ENCODE measurements at places on chromosomes 11 and 22.
A peak's percentile ranks its signal among the peaks of the same experiment; 100 is the strongest.

DNA sequence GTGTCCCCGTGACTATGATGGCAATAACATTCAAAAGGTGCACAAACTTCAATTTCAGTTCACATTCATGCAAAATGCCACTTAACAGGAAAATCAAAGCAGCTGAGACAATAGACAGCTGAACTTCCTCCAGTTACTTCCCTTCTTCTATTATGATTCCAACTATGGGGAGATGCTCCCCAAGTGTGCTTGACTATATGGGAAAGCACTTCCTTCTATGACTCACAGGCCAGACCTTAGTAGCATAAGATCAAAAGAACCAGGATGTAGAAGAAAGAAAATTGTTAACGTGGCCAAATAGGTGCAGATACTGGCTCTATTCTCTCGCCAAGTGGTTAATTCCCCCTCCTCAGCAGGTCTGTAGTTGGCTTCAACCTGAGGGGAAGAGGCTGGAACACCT is 7.8 kb upstream of the FAT3 start:
- DNase-seq, result no peak

- DNase-seq, result no peak
Observed at GRCh38 chr22:36246718-36247117, 6.2 kb upstream of the APOL1 start.

- DNase-seq, result no peak
Observed at GRCh38 chr22:31286360-31287255, 5.7 kb downstream of the PIK3IP1 start.

DNA sequence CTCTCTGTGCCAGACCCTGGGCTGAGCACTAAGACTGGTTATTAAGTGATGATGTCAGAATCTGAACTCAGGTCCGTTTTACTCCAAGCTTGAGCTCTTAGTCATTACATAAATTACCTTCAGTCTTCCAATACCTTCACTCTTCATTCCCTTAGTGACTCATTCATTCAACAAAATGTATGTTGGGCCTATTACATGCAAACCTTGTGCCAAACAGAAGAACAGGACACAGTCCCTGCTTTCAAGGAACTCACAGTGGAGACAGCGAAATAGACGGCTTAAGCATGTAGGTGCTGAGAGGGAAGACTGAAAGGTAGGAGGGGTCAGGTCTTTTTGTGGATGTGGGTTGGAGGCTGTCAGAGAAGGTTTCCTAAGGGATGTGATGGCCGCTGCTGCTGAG is 3.3 kb downstream of the KCTD14 start:
- DNase-seq, result peak; percentile 43

GRCh38 chr11:128098781-128099180 is 488.6 kb downstream of the ETS1 start:
- DNase-seq, result no peak

DNA sequence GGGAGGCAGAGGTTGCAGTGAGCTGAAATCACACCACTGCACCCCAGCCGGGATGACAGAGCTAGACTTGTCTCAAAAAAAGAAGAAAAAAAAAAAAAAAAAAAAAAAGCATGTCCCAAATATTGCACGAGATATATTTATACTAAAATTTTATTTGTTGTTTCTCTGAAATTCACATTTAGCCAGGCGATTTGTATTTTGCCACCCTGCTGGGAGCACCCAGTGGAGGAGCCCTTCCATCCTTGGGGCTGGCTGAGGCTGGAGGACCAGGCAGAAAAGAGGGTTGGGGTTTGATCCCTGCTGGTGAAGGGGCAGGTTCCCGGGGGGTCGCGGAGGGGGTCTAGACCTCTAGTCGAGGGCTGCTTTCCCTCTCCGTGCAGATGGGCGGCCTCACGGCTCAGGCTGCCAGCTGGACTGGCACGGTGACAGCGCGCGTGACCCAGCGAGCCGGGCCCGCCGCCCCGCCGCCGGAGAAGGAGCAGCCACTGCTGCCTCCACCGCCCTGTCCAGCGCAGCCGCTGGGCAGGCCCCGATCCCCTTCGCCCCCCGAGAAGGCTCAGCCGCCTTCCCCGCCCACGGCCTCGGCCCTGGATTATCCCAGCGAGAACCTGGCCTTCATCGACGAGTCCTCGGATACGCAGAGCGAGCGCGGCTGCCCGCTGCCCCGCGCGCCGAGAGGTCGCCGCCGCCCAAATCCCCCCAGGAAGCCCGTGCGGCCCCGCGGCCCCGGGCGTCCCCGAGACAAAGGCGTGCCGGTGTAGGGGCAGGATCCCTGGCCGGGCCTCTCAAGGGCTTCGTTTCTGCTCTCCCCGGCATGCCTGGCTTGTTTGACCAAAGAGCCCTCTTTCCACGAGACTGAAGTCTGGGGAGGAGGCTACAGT is 952 bp upstream of the CATSPERZ start:
- no peak for DNase-seq

GRCh38 chr11:32511926-32512325 is 71.7 kb upstream of the EIF3M start:
- DNase-seq, result no peak

DNA sequence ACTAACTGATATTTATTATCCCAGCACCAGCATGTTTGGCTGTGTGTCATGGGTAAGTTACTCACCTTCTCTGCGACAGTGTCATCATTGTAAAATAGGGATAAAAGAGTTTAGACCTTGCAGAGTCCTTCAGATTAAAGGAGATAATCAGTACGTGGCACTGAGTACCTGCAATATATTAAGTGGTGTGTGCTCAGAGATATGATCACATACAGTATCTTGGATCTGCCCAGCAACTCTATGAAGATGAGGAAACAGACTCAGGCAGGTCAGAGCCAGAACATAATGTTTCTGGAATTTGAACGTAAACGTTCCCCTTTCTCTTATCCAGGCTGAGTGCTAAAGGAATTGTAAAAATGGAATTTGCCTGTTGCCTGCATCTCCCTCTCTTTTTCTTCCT is 46.9 kb upstream of the ELF5 start:
- no peak for DNase-seq

- peak; percentile 13 for DNase-seq
Observed at GRCh38 chr22:38569181-38569971, 607 bp downstream of the DMC1 start.

- DNase-seq, result peak; percentile 32
Observed at GRCh38 chr11:34395916-34396550, 38.2 kb upstream of the ABTB2 start.

- DNase-seq, result no peak
Observed at GRCh38 chr11:43690929-43691725, 10.6 kb downstream of the HSD17B12 start.

DNA sequence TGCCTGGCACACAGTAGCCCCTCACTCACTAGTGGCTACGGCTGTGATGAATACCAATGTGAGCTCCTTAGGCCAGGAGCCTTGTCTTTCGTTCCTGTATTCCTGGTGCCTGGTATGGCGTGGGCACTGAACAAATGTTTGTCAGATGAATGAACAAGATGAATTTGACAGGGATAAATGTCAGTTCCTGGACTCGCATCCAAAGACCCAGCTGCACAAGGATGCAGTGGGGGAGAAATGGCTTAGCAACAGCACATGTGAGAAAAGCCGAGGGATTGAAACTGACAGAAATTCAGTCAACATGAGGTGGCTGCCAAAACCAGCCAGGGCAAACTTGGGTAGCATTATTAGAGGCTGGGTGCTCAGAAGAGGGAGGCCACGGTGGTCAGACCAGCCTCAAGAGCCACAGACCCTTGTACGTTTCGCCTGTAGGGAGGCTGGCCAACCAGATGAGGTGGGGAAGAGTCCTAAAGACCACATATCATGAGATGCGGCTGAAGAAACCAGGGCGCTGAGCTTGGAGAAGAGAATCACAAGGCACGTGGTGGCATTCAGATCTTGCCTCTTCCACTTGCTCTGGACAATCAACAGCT is 7.7 kb upstream of the SLC22A8 start:
- no peak for DNase-seq

DNA sequence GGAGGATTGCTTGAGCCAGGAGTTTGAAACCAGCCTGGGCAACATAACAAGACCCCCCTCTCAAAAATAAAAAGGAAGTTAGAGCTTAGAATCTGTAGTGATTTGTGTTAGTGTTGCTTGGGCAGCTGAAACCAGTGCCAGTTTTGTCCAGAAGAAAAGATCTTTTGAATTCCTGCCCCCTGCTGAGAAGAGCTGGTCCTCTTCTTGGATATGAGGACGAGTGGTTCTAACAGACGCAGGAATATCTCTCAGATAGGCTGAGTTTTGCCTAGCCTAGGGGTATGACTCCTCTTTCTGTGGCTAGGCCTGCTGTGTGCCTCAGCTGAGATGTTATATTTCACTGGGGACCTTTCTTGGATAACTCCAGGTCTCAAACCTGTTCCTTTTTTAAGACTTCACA is 102.8 kb downstream of the STIM1 start:
- DNase-seq, result no peak

- no peak for DNase-seq
Observed at GRCh38 chr22:41828516-41828915, 4.4 kb upstream of the SREBF2 start.

- DNase-seq, result no peak
Observed at GRCh38 chr11:15471895-15472799, 357.4 kb downstream of the INSC start.

- DNase-seq, result no peak
Observed at GRCh38 chr22:38304526-38304925, 12.7 kb downstream of the CSNK1E start.

DNA sequence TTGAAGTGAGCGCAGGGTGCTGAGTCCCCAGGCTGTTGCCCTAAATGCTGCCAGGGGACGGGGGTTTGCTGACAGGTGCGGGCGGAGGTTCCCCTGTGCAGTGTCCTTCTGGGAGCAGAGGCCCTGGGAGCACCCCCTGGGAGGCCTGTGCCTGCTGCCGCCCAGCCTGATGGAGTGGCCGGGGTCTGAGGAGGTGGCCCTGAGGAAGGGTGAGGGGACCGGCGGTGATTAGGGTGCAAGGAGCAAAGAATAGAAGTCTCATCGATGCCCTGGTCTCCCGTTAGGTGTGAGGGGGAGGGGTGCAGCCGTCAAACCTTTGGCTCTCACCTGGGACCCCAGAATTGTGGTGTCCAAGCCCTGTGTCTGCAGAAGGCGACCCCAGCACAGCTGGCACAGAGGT is 1294.7 kb downstream of the BRD1 start:
- DNase-seq, result no peak

DNA sequence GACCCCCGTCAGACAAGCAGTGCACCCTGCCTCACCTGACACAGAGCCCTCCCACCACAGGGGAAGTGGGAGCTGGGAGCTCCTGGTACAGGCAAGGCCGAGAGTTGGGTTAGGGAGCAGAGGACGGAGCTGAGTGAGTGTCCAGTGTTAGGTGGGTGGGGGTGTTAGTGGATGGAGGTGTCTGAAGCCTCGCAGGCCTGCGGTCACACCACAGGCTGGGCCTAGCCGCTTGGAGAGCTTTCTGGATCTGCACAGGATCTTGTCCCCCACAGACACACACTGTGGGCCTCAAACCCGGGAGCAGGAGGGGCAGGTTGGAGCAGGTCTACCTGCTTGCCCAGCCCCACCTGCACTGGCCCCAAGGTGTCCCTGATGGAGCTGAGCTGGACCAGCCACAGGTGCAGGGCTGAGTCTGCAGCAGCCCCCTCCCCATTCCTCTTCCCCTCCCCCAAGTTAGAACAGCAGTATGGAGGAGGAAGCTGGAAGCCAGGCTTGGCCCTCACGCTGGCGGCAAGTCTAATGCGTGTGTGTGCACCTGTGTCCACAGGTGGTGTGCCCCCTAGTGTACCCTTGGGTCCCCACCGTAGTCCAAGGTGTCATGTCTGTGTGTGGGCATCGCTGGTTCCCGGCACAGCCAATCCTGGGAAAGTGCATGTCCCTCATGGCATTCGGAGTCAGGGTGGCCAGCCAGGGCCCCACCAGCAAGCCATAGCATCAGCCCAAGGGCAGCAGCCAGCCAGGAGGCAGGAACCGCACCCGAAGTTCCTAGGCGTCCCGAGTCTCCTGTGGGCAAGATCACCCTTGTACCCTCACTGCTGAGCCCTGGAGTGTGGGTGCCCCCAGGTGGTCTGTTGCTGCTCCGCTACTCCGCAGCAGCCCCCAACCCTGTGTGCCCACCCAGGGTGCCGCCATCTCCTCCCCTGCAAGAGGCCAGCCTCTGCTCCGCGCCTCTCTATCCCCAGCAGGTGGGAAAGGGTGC is 2.0 kb upstream of the GATD1 start:
- DNase-seq, result no peak

DNA sequence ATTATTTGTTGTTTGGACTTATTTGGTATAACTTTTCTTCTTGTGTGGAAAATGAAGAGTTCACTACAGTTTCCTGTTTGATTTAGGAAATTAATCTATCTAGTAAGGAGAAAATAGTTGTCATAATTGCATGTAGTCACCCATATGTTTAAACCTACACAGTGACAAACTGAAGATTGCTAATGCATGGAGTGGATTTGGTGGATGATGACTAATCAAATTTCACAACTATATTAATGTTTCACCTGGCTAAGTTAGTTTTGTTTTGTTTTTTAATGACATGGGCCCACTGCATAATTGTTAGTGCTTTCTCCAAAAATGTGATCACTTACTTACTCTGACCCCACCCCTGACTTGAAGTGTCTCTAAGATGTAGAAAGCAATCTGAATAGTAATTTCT is 170.6 kb downstream of the DYNC2H1 start:
- DNase-seq, result no peak

GRCh38 chr11:126711977-126712625 is 288.5 kb downstream of the KIRREL3 start:
- DNase-seq, result no peak

- DNase-seq, result peak; percentile 13
Observed at GRCh38 chr22:35150183-35151107, 84.5 kb downstream of the ISX start.

DNA sequence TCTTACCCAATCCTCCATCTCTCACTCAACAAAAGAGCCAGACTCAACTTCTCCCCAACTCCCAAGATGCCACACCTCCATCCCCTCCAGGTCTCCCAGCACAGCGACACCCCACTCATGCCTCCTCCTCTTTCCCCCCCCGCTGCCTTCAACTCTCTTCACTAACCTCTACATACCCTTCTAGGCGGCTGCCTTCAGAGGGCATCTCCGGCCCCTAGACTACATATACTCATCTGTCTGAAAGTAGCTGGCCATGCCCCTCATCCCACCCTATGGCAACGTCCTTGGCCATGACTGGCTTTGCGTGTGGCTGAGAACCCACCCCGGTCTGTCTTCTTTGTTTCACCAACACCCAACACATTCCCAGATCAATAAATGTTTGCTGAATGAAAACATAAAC is 81.7 kb upstream of the TMEM45B start:
- no peak for DNase-seq

DNA sequence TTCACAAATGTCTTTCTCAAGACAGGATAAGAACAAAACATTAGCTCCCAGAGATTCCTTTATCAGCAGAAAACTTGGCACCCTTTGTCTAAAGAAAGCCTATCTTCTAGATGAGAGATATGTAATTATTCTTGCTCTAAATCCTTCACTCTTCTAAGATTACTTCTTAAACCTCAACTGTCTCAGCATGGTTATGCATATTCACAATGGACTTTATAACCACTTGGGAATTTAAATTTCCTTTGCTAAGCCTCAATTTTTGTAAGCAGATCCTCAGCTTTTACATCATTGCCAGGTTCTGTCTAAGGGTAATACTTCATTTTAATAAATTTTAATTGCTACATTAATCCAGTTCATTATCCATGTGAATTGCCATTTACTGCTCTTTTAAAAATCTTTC is 433.6 kb upstream of the DDI1 start:
- DNase-seq, result no peak
